ENCODE measurements at places on chromosomes 4 and X.

DNA sequence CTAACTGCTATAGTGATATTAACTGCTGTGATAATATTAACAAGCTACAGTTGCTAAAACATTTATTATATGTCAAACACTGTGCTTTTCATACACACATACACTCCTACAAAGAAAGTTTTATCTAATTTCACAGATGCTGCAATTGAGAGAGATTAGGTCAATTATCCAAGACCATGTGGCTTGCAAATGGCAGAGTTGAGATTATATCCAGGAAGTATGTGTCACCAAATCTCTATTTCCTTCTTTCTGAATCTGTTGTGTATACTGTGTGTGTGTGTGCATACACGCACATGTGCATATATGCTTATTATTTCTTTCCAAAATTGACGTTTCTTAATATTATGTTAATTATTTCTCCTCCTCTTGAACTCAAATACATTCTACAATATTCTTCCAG lies 775.9 kb upstream of the FTHL17 start:
- no peaks in the 10 kb centered on the region for H3K27me3 ChIP-seq
- H3K36me3 ChIP-seq, result no peaks in the 10 kb centered on the region
- H3K4me1 ChIP-seq, result no peaks in the 10 kb centered on the region

- no peak overlapping the region for H3K27ac ChIP-seq
- no peak for DNase-seq
- no peaks in the 10 kb centered on the region for H3K27me3 ChIP-seq
These were observed 1995.9 kb downstream of the C4orf33 start for GRCh38 chr4:131091896-131092295.

DNA sequence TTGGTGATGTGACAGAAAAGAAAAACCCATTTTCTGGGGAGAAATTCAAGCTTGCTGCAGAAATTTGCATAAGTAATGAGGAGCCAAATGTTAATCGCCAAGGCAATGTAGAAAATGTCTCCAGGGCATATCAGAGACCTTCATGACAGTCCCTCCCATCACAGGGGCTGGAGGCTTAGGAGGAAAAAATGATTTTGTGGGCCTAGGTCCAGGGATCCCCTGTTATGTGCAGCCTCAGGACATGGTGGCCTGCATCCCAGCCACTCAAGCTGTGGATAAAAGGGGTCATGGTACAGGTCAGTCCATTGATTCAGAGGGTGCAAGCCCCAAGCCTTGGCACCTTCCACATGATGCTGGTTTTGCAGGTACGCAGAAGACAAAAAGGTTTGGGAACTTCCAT lies 90.7 kb downstream of the TGIF2LX start:
- DNase-seq, result no peak
- no peaks in the 10 kb centered on the region for H3K4me1 ChIP-seq
- H3K4me3 ChIP-seq, result no peak overlapping the region
- H3K27me3 ChIP-seq, result no peaks in the 10 kb centered on the region

- H3K36me3 ChIP-seq, result peaks cover 5% of the 10 kb centered on the region
- no peak overlapping the region for H3K4me3 ChIP-seq
- no peaks in the 10 kb centered on the region for H3K27me3 ChIP-seq
- no peak overlapping the region for H3K27ac ChIP-seq
These were observed 27.2 kb downstream of the TACC3 start for GRCh38 chr4:1748465-1748995.

- H3K27me3 ChIP-seq, result no peaks in the 10 kb centered on the region
- H3K27ac ChIP-seq, result no peak overlapping the region
- H3K4me3 ChIP-seq, result no peak overlapping the region
- DNase-seq, result no peak
- H3K36me3 ChIP-seq, result no peaks in the 10 kb centered on the region
These were observed 1034.2 kb upstream of the PCDH10 start for GRCh38 chr4:132114885-132115284.

- H3K36me3 ChIP-seq, result no peaks in the 10 kb centered on the region
- H3K27me3 ChIP-seq, result peaks cover 7% of the 10 kb centered on the region
- no peak overlapping the region for H3K27ac ChIP-seq
- no peak overlapping the region for H3K4me3 ChIP-seq
These were observed 119.1 kb downstream of the PAPSS1 start for GRCh38 chr4:107600983-107601382.
